ENCODE measurements at places on chromosomes 2 and 18.

- DNase-seq = no peak
Observed at GRCh38 chr18:66599190-66599589, 4.7 kb downstream of the CDH19 start.

GRCh38 chr2:9720352-9721093 is 89.7 kb upstream of the YWHAQ start:
- no peak for DNase-seq

DNA sequence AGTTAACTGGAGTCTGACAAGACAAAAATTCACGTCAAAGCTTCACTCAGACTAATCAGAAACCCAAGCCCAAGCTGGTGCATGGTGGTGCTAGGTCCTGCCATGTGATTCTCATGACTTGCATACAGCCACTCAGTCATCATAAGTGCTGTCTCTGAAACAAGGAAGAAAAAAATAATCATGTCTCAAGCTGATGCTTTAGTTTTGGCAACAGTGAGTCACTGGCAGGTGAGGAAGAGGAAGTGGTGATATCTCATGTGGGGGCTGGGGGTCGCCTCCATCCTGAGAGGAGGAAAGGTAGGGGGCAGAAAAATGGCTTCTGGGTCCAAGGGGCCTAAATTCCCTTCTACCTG is 136.3 kb downstream of the TMEM163 start:
- no peak for DNase-seq

- no peak for DNase-seq
Observed at GRCh38 chr2:188045016-188045415, 246.7 kb upstream of the GULP1 start.

- DNase-seq = no peak
Observed at GRCh38 chr18:54250846-54251261, 18.5 kb upstream of the POLI start.

Measured in GM04503 (cell line).